Activated naive CD4-positive, alpha-beta T cell treated with anti-CD3 and anti-CD28 coated beads, Interleukin-2, amount 50 U/mL, for 16 hours (primary cell): ENCODE measurements at places on chromosomes 5 and 9.

DNA sequence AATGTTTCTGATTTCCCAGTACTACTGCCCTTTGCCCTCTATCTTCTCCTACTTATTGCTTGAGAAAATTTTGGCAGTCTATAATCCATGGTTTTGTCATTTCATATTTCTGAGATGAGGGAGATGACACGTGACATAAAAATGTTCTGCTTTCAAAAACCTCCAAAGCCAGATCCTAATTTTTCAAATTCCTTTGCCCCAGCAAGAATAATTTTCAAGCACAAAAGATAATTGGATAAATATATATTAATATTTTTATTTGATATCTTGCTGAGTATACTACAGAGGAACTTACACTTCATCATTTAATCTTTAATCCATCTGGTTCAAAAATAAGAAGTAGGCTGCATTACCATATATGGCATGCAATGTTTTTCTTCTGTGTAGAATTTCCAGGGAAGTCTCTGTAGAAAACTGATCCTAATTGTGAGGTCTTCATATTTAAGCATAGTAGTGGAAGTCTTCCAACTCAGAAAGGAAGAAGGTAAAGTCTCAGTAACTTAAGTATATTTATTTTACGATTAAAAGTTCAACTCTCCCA lies 1738.8 kb downstream of the EFNA5 start:
- no peak for DNase-seq

DNA sequence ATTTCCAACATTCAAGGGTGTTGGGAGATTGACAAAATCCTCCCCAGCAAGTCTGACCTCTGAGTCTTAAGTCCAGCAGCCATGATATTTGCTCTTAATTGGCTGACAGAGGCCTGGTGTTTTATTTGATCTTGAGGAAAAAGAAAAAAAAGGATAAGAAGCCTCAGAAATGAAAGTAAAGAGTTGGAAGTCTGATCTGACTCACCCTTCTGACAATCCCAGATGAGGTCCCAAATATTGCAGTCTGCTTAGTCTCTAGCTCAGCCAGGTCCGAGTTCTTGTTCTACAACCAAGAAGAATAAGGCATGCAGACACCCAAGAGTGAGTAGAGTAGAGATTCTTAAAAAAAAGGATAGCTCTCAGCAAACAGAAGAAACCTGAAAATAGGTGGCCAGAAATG lies 632.5 kb upstream of the ST8SIA4 start:
- DNase-seq, result no peak

- no peak for DNase-seq
Observed at GRCh38 chr9:93022721-93023520, 35.6 kb upstream of the SUSD3 start.

GRCh38 chr5:175202463-175203068 lies 241.4 kb downstream of the DRD1 start:
- DNase-seq, result no peak

- DNase-seq, result no peak
Observed at GRCh38 chr9:75239176-75239575, 150.9 kb downstream of the OSTF1 start.

GRCh38 chr5:16628376-16628775 lies 11.6 kb upstream of the RETREG1 start:
- DNase-seq, result no peak
